H4 (cell line): ENCODE measurements at places on chromosomes 3 and 15.

DNA sequence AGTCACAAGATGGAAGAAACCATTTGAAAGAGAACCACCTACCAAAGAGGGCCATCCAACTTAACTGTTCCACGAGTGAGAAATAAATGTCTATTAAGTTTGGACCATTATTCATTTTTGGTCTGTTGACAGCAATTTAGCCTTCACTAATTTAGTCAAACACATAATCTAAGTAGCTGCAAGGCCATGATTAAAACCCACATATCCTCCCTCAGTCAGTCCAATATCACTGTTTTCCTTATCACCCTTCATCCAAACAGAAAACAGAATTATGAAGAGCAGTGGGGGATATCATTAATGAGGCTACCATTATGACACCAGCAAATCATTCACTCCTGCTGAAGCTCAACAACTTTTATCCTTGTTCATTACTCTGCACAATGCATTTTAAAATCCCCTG is 52.0 kb downstream of the PIK3CB start:
- DNase-seq, result no peak

- DNase-seq, result no peak
Observed at GRCh38 chr3:152197451-152197850, 71.3 kb upstream of the MBNL1 start.

DNA sequence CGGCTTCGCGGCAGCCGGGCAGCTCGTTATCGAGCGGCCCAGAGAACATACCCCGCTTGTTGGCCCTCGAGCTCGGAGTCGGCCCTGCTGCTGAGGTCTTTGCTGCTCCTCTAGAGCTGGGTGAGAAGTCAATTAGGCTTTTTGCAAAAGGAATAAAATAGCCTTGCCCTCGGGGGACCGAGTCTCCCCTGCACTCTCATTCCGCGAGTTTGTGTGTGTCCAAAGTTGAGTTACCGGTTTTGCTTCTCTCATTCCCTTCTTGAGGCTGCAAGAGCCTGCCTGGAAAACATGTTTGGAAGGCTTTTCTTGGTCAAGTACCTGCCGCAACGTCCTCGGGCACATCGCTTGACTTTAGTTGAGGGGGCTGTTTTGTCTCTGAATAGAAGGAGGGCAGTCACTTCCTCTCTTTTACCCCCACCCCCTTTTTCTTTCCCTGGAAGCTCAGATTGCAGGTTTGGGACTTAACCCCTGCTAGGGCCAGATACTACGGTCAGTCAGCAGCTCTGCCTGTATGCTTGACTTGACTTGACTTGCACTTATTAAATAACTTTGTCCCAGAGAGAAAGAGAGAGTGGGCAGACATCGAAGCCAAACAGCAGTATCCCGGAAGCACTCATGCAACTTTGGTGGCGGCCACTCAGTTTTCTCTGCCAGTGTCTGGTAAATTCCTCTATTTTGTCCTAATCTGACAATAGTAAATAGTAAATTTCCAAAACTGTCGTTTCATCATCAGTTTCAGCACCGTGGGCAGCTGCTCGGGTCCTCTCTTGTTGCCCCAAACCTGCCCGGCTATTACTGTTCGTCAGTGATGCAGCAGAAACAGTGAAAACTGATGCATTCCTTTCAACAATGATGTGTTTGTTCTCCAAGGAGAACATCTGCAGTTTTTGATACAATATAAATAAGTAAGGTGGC is 609 bp downstream of the RNF13 start:
- peak; percentile 13 for DNase-seq

GRCh38 chr3:194758716-194759115 is 73.0 kb downstream of the FAM43A start:
- no peak for DNase-seq

DNA sequence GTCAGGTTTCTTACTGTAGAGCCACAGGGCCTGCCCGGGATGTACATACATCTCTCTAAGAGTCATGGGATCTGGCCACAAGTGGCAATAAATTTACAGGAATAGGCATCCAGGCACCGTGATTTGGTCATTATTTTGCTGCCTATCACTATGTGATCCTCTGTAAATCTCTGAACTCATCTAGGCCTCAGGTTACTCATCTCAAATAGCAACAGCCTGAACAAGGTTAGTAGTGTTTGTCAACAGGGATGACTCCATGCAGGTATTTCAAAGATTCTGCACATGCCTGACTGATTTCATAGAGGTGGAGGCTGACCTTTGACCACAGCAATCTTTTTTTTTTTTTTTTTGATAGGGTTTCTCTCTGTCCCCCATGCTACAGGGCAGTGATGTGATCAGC is 88.8 kb upstream of the TBL1XR1 start:
- no peak for DNase-seq

DNA sequence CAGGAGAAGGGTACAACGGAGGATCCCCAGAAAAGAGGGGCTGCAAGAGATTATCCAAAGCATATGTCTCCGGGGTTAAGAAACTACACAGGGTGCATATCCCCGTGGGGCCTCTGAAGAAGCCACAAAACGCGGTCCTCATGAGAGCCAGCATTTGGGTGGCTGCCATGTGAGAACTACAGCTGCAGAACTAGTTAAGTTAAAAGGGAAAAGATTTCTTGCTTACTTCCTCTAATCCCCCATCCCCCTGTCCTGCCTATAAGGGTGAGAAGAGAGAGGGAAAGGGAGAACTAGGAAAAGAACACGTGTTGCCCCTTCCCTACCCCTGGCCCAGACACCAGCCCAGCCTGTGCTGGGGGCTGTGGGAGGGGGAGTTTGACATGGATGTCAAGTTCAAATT is 70.4 kb upstream of the PCSK6 start:
- DNase-seq, result no peak

DNA sequence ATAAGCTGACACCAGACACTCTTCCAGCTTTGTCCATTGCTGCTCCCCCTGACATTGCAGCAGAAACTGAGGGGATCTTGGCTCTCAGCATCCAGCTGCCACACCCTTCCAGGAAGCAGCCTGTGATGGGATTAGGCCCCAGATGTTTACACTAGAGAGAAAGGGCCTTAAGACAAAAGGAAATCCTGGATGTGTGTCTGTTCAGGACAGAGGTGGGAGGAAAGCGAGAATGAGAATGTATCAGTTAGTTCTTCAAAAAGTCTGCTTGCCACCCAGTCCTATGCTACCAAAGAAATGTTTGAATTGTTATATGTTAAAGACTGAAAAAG is 58.8 kb downstream of the HES1 start:
- no peak for DNase-seq

DNA sequence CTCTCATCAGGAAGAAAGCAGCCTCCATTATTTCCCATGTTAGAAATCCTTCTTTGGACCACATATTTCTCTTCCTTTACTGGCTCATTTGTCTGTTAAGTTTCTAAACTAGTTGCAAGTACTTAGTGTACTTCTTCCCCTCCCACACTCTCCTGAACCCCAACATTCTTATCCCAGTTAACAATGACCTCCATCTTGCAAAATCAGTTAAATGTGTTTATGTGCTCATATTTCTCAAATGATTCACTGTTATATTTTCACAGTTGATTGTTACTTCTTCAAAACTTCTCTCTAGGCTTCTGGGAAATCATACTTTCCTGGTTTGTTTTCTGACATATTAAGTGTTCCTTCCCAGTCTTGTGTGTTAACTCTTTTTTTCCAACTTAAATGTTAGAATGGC is 856.9 kb downstream of the EPHA3 start:
- DNase-seq, result no peak

- peak; percentile 88 for DNase-seq
Observed at GRCh38 chr3:149969110-149969939, 1.4 kb downstream of the PFN2 start.

GRCh38 chr3:101544161-101544850 is 17.4 kb upstream of the TRMT10C start:
- no peak for DNase-seq

DNA sequence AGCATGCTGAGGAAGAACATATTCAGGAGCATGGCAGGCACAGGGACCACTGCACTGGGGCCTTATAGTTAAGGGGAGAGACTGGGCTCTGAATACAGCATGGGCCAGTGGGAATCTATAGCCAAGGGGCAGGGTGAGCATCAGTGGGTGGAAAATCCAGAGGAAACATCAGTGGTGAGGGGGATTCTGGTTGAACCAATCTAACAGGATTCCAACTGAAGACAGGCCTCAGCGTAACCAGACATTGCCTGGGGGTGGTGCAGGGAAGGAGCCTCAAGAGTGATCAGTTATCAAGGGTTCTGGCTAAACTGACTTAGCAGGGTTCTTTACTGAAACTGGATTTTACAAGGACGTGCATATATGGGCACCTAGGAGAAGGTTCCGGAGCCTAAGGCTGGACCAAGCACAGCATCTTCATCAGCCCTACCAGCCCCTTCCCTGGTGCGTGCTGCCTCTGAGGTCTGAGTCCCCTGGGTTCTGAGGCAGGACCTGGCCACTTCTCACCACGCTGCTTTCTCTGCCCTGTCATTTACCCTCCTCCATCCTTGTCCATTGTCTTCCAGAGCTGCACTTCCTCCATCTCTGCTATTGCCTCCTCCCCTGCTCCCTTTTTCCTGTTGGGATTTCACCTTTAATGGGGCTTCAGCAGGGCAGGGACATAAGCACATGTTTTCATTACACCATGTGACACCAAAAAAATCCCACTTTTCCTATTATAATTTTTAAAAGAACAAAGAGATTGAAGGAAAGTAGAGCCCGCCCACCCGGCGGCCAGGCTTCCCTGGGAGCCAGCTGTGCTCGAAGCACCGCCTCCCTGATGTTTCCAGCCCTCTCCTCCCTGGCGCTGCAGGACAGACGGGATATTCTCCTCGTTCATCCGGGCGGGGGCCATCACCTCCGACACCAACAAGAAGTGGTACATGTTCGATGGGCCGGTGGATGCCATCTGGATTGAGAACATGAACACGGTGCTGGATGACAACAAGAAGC is 52.1 kb downstream of the DNAH1 start:
- no peak for DNase-seq

- no peak for DNase-seq
Observed at GRCh38 chr15:73130830-73131229, 78.6 kb downstream of the NEO1 start.

GRCh38 chr15:61201322-61201721 is 27.8 kb downstream of the RORA start:
- DNase-seq, result no peak

DNA sequence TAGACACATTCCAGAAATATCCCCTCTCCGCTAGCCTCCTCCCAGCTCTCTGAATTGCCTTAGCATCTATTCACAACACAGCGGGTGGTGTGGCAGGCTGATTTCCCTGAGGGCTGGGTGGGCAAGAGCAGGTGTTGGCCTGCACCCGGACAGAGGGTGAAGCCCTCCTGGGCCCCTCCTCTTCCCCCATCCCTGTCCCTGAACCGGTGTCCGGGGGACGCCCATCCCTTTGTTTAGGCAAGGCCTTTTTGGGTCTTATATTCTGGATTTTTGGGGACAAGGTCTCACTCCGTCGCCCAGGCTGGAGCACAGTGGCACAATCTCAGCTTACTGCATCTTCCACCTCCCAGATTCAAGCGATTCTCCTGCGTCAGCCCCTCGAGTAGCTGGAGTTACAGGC is 55.2 kb upstream of the KLHL25 start:
- no peak for DNase-seq

GRCh38 chr3:184558726-184559125 is 2.9 kb upstream of the EPHB3 start:
- DNase-seq, result no peak

- no peak for DNase-seq
Observed at GRCh38 chr15:101540480-101541239, 51.2 kb upstream of the PCSK6 start.

GRCh38 chr3:98612996-98613517 is 19.6 kb upstream of the CPOX start:
- DNase-seq, result no peak

DNA sequence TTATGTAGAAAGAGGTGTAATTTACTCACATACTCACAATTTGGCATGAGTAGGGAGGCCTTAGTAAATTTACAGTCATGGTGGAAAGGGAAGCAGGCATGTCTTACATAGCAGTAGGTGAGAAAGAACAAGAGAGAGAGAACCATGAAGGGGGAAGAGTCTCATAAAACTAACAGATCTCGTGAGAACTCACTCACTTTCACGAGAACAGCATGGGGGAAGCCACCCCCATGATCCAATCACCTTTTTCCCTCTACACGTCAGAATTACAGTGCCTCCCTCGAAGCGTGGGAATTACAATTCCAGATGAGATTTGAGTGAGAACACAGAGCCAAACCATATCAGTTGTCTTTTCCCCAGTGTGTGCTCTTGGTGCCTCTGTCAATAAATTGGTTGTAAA is 855.3 kb downstream of the TBL1XR1 start:
- DNase-seq, result no peak

DNA sequence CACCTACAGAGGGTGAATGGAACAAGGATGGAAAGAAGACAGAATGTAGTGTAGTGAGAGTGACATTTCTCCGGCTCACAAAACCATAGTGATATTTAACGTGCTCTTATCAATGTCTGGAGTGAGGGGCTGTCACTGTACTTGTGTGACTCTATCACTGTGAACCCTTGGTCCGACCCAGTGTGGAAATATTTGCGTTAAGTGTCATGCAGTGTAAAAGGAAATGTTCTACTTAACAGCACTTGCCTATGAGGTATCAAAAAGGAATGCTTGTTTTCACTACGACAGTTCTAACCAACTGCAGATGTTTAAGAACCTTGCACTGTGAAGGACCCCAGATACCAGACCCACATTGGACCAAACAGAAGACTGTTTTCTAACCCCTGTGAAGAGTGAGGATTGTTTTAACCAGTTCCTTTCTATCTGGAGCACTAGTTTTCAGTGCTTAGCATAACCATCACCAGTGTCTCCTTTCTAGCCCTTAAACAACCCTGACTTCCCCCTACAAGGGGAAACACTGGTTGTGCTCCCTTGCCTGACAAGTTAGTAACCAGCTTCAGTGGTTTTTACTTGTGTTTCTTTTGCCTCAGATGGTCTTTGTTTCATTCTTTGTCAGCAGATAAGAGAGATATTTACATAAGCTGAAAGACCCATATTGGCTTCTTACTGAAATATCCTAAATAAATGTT is 144.7 kb upstream of the ABHD17C start:
- DNase-seq, result peak; percentile 59

DNA sequence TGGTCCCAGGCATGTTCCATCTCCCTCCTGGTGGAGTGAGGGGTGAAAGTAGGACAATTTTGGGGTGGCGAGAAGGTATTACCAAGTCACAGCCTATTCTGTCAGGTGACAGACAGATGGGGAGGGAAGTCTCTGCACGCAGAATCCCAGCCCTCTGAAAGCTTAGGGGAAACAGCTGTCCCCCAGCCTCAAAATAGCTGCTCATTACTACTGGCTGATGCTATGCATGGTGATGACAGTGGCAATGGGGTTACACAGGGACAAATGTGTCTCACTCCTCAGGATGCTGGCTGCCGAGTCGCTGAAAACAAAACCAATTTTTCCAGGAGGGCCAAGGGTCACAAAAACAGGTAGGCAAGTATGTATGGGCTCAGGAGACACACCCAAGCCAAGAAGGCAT is 68.8 kb upstream of the OXTR start:
- DNase-seq, result no peak
